Sciatic nerve (tissue), 2 donors: ENCODE measurements at places on chromosomes 6 and 20. TPM values are rescaled to one million over a fixed set of nuclear protein-coding genes. Genes with fewer than 3 reads are reported as not detected.

CSNK2B gene
- total RNA-seq = 116 TPM

PTPRT gene
- total RNA-seq = 0.45 TPM

DNA sequence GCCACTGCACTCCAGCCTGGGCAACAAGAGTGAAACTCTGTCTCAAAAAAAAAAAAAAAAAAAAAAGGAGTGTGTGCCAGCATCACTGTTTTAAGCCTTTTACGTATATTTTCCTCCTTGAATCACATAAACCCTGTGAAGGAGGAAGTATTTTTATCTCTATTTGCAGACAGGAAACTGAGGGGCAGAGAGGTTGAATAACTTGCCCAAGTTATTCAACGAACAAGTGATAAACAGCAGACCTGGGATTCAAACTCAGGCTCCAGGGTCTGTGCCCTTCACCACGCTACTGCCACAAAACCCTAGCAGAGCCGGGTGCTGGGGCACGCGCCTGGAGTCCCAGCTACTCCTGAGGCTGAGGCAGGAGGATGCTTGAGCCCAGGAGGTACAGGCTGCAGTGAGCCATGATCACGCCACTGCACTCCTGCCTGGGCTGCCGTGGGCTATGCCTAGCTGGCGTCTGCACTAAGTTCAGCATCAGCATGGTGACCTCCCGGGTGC, 9.4 kb upstream of the AVP start:
- no peak for DNase-seq

GRCh38 chr6:108368431-108369030, 73.7 kb downstream of the AFG1L start:
- no peak for DNase-seq

DNA sequence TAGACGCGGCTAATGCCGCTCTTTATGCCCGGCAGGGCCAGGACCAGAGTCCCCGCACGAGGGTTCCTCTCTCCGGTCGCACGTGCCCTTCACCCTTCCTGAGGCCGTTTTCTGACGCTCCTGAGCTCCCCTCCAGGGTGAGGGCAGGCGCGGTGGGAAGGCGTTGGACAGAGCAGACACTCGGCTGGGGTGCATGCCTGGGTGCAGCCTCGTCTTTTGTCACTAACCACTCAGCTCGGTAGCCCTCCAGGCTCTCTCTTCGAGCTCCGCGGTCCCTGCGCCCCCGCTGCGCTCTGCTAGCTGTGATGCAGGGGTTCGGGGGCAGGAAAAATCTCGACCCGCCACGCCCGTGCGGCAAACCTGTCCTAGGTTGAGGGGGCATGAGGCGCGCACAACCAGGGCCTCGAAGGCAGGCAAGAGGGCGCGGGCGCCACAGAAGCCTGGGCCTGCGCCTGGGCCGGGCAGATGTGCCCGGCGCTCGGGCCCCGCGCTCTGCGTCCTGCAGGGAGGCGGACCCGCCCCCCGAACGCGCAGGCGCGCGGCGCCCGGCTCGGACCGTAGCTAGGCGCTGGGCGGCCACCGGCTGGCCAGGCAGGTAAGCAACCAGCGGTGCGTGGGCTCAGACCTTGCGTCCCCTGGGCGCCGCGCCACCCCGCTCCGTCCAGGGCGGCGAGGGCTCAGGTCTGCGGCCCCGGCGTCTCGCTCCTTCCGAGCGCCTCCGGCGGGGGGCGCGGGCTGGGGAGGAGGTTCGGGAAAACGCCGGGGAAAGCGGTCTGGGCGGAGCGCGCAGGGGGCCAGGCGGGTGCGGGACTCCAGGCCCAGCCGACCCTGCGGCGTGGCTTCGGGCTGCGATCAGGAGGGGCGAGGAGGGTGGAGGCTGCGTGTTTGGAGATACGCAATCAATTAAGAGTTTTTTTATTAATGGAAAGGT, at the start of gene L3MBTL1:
TSS of gene L3MBTL1 (plus strand) at position 548 of the 931 bp plus-strand sequence. CDS start 5,807 bp downstream, outside the sequence.
- no peak for DNase-seq

DNA sequence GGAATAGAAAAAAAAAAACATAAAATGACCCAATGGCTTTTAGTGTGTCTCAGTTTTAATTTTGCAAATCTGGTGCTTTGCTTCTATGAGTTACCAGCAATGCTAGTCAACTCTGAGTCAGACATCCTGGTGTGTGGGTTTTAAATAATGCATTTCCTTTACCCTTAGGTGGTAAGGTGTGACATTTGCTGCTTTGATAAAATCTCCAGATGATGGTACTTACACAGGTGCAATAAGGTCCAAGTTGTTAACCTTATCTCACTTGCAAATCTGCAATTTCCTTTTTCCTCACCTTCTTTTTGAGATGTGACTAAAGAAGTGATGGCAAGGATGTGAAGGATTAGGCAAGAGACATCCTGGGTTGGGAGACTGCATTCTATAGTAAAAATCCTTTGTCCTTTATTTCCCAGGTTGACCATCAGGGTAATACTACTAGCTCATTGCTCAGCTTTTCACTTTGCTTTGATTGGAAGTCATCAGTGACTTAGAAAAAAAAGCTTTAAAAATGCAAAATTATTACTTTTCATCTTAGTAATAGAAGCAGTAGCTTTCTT, 818.5 kb upstream of the FLRT3 start:
- DNase-seq = no peak

DNA sequence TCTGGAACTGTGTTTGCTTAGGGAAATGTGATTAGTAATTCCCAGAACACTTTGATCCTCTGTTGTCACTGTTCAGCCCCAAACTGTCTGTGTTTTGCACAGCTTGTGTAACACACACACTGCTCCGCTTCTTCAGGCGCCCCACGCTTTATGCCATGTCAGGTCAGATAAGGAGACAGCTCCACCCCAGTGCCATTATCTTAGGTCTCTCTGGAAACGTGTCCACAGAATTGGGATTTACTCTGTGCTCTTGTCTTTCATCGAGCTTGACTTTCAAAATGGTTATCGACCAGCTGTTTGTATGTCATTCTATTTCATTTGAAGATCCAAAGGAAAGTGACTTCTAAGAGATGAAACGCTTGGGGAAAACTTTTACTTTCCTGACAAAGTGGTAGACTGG, 106.4 kb upstream of the SSTR4 start:
- no peak for DNase-seq
